ENCODE measurements at places on chromosomes 5 and 9. TPM values are rescaled to one million over a fixed set of nuclear protein-coding genes. Genes with fewer than 3 reads are reported as not detected.

- H3K4me1 ChIP-seq = peaks cover 22% of the 10 kb centered on the region
- no peaks in the 10 kb centered on the region for H3K27me3 ChIP-seq
- no peaks in the 10 kb centered on the region for H3K36me3 ChIP-seq
These were observed 509.7 kb downstream of the PSAT1 start for GRCh38 chr9:78806492-78807160.

TMEM252 gene
- not detected for total RNA-seq

CMYA5 gene
- total RNA-seq = 0.73 TPM

- H3K27ac ChIP-seq = no peak overlapping the region
- H3K36me3 ChIP-seq = no peaks in the 10 kb centered on the region
- H3K27me3 ChIP-seq = no peaks in the 10 kb centered on the region
- H3K4me3 ChIP-seq = no peak overlapping the region
These were observed 131.0 kb upstream of the VCAN start for GRCh38 chr5:83340511-83340918.

GRCh38 chr5:80122579-80122978 is 87.4 kb downstream of the THBS4 start:
- peaks cover 3% of the 10 kb centered on the region for H3K36me3 ChIP-seq
- H3K4me1 ChIP-seq = no peaks in the 10 kb centered on the region
- H3K4me3 ChIP-seq = no peak overlapping the region
- no peak for DNase-seq
- H3K27me3 ChIP-seq = no peaks in the 10 kb centered on the region

DNA sequence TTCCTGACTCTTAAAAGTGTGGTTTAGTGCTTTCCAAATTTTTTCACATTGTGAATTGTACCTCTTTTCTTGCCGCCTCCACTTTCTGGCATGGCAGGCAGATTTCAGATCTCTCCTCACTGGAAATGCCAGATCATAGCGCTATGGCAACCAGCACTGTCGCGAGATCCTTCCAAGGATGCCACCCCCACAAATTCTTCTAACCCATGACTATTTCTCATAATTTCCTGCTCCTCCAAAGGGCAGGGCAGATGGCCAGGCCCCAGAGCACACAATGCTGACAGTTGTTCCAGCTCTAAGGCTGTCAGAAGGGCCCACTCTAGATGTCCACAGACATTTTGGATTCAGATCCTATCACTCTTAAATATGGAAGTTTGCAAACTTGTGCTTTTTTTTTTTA is 446.2 kb upstream of the RIOK2 start:
- peak overlapping the region; percentile 20 for H3K4me3 ChIP-seq

DNA sequence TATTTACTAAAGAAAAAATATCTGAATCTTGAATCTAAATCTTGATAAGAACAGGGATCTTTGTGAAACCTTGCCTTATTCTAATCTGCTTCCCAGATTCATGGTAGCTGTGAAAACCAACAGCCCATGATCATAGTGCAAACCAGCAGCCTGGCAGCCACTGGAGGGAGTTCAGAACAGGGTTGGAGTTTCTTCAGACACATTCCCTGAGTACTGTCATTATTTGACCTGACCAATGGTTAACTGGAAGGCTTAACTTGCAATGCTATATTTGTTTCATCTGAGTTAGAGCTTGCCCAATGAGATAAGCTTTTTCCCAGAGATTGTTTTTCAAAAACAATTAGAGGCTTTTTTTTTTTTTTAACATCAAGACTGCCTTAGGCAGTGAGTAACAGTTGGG is 47.8 kb downstream of the LOX start:
- peaks cover 6% of the 10 kb centered on the region for H3K36me3 ChIP-seq
- no peak overlapping the region for H3K27ac ChIP-seq
- no peaks in the 10 kb centered on the region for H3K4me1 ChIP-seq
- H3K27me3 ChIP-seq = no peaks in the 10 kb centered on the region

DNA sequence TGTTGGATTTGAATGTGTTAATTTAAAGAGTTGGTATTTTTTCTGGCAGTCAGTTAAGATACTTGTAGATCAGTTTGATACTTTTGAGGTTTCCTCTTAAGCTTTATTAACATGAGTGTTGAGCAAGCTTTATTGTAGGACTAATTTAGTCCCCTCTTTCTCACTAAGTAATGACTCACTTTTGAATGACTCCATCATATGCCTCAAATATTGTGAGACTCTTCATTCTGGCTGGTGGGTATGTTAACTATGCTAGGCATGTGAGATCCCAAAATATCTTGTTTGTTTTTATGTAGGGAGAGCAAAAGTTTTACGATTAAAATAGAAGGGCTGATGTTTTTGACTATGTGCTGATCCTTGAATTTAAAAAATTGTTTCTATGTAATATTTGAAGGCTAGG is 355.7 kb downstream of the IZUMO3 start:
- no peaks in the 10 kb centered on the region for H3K27me3 ChIP-seq
- no peak overlapping the region for H3K27ac ChIP-seq
- H3K36me3 ChIP-seq = peaks cover 8% of the 10 kb centered on the region
- no peaks in the 10 kb centered on the region for H3K4me1 ChIP-seq
- no peak overlapping the region for H3K4me3 ChIP-seq

DNA sequence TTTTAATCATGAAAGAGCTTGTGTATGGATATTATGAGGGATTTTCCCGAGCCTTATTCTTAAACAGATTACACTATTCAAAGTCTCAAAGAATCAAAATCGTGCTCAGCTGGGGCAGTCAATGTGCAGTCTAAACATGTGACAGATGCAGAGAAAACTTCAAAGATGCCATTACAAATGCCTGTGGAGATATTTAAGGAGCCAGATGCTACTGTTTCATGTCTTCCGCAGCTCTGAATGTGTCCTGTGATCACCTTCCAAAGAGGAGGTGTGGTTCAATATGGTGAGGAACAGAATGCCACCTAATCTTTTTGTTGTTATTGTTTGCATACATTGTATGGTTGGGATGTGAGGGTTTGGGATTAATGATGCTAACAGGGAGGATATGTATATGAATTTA is 593.3 kb upstream of the ARRDC3 start:
- peaks cover 24% of the 10 kb centered on the region for H3K4me1 ChIP-seq
- no peak for DNase-seq
- H3K4me3 ChIP-seq = no peak overlapping the region
- no peaks in the 10 kb centered on the region for H3K36me3 ChIP-seq
- H3K27ac ChIP-seq = no peak overlapping the region
- no peaks in the 10 kb centered on the region for H3K27me3 ChIP-seq

MZB1 gene
- 0.25 TPM for total RNA-seq

GRCh38 chr5:111254613-111255012 is 30.4 kb downstream of the CAMK4 start:
- no peak overlapping the region for H3K4me3 ChIP-seq
- no peaks in the 10 kb centered on the region for H3K4me1 ChIP-seq
- DNase-seq = no peak
- H3K27me3 ChIP-seq = no peaks in the 10 kb centered on the region

ZNF883 gene
- 8.7 TPM for total RNA-seq

- H3K4me3 ChIP-seq = peak overlapping the region; percentile 57
- no peak for DNase-seq
These were observed 3.9 kb upstream of the TAL2 start for GRCh38 chr9:105658351-105658750.
